ENCODE measurements at places on chromosomes 12 and 14.

DNA sequence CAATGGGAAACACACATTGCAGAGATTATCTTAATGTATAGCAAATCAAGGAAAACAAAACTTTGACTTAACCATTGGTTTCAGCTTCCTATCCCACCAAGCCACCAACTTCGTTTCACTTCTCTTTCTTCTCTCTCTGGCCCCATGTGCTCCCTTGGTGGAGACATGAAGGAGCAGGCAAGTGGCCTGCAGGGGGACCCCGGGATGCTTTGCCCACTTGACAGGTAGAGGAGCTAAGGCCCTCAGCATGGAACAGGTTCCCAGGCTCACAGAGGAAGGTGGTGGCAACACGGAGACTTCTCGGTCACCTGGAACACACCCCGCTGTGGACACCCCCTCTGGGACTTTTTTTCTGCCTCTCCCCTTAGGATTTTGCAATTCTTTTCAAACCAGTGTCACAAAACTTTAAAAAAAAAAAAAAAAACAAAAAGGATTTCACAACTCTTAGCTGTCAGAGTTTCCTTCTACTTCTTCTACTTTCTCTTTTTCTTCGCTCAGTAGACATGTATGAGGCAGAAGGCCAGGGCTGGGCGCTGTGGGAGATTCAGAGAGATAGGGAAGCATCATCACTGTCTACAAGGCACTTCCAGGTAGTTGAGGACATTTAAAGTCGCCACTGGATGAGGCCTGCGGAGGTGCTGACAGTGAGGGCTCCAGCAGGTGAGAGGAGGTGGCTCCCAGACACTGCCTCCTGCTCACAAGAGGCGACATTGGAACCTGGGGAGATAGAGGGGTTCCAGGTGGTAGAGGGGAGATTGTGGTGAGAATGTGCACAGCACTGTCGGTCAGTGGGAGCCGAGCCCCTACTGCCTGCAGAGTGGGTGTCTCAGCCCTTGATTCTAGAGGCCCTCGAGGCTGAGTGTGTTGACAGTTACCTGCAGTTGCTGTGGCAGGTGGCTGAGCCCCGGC lies 119.6 kb downstream of the GCH1 start:
- peak; percentile 58 for DNase-seq

DNA sequence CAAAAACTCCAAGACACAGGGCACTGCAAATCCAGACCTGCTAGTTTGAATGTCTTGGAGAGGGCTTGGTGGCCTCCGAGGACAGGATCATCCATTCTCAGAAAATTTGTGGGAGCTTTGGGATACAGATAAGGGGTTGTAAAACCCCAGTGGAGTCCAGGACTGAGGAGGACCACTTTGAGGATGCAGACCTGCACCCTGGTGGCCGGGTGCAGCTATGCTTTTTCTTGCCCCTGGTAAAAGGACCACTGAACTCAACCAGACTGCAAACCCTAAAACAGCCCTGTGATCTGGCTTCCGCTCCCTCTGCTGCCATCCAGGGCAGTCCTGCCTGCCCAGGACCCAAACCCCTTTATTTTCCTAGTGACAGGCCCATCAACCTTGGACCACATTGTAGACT lies 169.5 kb upstream of the DAAM1 start:
- no peak for DNase-seq

DNA sequence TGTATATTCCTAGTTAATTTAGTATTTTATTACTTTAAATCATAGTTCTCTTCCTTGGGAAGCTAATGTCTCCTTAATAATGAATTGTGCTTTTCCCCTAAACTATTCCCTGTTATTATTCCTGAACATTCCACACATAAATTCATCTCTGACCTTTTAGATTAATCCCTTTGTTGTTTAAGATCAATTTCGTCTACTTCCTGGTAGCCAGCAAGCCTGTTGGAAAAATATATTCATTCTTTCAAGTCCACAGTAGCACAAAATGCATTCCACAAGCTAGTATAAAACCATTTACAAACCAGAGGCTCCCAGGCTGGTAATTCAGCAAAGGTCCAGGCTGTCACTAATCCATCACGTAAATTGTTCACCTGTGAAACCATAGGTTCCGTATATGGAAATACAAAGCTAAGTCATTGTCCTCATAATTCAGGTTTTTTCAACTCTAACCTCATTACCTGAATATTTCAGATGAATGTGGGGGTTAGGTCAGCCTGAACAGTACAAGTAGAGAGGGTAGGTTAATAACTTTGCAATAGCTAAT lies 232.7 kb downstream of the SEC23A start:
- no peak for DNase-seq

GRCh38 chr12:38872561-38872960 lies 32.8 kb downstream of the CPNE8 start:
- DNase-seq: no peak

DNA sequence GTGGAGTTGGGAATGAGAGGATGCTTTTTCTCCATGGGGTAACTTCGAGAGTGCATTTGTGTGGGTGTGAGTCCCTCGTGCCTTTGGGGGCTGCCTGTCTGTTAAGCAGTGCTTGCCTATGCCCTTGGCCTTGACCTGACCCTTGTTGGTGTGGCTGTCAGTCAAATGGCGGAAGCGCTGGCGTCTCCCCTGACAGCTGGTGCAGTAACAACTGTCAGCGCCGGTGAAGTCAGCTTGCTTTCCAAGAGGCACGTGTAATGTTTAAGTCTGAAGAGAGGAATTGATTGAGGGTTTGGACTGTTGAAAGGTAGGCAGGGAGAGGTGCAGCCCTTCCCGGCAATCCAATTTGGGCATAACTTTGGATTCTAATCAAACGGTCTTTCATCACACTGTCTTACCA lies 211.3 kb downstream of the AACS start:
- peak; percentile 61 for DNase-seq

Data from NCI-H524 (cell line).